AG04449 (cell line): ENCODE measurements at places on chromosomes 7 and 10.

- no peak for DNase-seq
Measured at GRCh38 chr10:31704195-31704594, 224.4 kb downstream of the ARHGAP12 start.

DNA sequence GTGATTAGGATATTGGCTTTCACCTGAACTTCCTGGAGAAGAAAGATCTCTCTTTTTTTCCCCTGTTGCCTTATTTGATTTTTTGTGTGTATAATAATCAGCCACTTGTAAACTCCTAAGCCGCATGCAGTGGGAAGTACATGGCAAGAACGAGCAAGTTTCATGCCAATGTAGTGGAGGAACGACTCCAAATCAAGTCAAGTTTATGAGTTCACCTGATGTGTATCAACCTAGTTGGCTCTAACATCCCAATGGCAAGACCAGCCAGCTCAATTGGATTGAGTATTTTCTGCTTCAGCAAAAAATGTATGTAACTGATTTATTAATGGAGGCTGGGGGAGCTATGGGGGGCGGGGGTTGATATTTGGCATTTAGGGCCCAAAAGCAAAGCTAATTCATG lies 65.5 kb upstream of the LYZL1 start:
- DNase-seq = no peak

DNA sequence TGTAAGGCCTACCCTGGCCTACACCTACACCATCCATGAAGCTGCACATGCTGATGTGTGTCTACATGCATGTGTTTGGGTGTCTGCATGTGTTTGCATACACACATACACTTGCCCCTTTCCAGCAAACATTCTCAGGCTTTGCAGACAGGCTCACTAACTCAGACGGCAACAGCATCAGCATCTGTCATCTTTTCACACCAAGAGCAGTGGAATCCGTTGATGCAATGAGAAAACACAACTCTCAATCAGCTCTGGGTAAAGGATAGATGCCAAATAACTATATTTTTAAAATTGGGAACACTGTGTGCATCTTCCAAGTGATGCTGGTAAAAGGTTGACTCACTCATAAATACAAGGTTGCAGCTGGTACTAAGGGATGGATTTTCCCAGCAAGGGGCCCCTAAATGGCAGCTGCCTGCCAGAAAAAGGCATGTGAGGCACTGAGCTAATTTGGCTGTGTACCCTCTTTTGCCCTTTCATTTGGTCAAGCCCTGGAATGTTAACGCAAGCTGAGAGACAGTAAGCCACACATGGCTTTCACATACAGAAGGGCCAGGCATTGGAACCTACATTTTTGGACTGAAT lies 296.3 kb upstream of the NPSR1 start:
- no peak for DNase-seq

DNA sequence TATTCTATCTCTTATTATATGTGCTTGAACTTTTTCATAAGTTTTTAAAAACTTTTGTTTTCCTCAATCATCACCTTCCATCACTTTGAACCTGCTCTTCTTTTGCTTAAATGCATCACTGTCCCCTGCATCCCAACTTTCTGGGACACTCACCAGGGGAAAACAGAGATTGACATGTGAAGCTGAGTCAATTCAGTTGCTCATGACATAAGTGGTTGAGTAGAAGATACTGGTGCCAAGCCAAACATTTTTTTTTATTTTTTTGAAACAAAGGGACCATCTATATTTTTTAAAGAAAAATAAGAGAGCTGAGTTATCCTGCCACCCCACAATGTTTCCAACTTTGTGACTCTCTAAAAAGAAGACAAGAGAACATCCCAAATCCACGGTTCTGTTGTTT lies 61.8 kb upstream of the AHR start:
- DNase-seq = no peak

- DNase-seq = no peak
Measured at GRCh38 chr7:22587322-22587721, 87.3 kb upstream of the STEAP1B start.

- DNase-seq = no peak
Measured at GRCh38 chr7:157650801-157651200, 314.0 kb downstream of the DNAJB6 start.

DNA sequence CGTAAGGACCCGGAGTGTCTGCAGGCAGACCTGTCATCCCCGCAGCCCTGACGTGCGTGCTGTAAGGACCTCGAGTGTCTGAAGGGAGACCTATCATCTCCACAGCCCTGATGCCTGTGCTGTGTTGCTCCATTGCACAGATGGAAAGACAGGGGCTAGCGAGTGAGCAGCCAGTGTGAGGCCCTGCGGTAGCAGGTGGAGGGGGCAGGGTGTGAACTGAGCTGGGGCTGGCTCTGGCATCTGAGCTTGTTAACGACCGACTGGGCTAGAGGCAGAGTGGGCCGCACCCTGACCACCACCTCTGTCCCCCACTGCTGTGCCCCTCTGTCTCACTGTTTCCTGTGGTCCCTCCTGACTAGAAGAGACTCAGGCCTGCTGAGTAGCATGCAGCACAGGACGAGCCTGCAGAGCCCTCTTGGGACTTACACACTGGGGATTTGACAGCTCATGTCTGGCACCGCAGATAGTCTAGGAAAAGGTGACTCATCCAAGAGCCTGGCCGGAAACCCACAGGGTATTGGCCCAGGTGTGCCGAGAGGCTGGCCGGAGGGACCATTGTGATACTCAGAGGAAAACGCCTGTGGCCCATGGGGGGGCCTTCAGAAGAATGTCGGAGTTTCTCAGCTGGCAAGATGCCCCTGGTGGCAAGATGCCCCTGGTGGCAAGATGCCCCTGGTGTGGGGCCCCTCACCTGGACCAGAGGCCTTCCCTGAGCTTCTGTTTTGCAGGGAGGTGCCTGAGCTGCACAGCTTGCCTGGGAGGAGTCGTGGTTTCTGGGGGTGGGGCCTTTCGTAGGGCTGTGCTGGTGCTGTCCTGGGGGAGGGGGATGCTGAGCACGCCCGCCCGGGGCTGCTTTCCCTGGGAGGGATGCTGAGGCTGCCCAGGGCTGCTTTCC lies 34.3 kb downstream of the INPP5A start:
- peak; percentile 60 for DNase-seq

- no peak for DNase-seq
Measured at GRCh38 chr7:94182721-94183120, 178.6 kb upstream of the BET1 start.

DNA sequence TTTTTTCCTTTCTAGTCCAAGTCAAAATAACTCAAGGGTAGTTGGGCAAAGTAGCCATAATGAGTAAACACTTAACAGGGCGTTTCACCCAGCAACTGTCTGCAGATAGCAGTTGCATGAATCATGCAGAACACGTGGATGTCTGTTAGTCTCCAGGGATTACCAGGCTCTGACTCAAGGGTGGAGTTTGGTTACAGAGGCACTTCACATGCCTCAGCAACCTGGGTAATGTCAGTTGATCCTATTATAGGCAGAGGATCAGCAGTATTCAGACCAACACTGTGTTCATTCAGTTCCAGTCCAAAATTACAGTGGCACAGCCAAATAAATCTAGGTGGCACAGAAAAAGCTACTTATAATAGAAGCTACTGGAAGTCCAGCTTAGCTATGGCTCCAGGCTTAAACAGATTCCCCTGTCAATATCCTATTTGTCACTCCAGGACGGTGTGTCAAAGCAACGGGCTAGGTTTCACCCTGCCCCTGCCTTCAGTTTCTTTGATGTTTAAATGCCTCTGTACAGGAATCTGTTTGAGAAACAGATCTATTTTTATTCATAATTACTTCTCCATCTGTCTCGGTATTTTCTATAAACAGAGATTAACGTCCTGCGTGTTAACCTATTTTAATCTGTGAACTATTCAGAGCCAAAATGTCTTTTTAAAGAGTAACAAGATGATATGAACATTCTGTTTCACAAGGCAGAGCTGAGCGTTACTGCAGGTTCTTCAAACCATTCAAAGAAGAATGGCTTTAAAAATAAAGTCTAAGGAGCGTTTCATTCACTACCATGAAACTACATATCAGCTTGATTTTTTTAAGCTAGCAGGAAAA lies 162.6 kb upstream of the AKR1E2 start:
- peak; percentile 96 for DNase-seq

- DNase-seq = no peak
Measured at GRCh38 chr7:101598422-101598985, 30.6 kb downstream of the MYL10 start.

DNA sequence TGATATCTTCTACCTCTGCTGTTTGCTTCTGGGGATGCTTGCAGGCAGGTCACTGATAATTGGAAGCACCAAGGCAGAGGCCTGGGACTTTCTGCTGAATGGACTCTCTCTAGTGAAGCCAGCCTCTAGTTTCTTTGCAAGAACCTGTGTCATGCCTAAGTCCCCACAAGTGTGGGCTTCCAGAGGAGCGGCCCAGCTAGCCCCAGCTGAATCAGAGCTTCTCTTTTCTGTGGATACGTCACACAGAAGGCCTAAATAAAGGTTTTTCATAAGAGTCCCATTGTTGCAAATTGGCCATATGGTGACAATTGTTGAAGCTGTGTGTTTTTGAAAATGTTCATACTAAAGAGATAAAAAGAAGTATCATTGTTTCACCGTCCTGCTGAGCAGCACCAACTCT lies 6.8 kb upstream of the OPALIN start:
- no peak for DNase-seq

GRCh38 chr7:140732416-140732815 lies 35.9 kb downstream of the NDUFB2 start:
- no peak for DNase-seq

GRCh38 chr7:24659505-24659904 lies 86.3 kb downstream of the PALS2 start:
- DNase-seq = no peak

DNA sequence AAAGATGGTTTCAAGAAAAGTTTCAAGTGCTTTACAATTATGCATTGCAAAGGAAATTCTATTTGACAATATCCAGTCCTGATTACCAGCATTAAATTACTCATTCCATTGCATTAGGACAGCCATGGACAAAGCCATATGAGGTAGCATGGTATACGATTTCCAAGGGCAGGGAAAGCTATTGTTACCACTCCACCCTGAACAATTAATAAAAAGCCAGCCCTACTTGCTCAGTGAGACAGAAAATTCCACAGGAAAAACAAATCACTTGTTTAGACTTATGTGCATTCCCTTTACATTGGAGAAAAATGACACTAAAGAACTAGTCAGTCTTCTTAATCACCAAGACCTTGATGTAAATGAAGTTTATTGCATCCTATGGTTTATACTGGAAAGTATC lies 5.6 kb downstream of the CD36 start:
- no peak for DNase-seq

DNA sequence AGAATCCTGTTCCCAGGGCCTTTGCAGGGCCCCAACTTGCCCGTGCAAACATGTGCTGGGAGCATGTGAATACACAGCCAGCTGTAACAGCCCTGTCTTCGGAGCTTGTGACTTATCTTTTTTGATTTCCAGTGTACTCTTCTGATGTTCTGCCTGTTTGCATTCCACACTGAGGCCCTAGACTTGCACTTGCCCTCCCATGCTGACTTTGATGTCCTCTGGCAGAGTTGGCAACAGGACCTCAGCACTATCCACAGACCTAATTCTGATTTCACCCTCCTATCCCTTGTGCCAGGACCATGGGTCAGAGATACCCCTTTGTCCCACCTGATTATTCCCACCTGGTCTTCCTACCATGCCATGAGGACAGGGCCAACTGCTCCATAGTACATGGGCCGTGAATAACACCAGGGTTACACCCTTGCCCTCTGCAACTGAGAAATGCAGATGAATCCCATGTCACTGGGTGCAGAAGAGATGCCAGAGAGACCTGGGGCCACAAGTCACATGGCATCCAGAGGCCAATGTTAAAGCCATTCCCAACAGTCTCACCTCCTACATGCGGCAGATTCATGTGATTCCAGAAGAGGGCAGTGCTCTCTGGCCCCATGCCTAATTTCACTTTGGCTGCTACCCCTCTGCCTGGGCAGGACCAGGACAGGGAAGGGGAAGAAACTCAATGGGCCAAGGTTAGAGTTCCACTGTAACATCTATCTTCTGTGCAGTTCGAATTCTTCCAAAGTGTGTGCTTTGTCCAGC lies 43.0 kb downstream of the SCRN1 start:
- no peak for DNase-seq

DNA sequence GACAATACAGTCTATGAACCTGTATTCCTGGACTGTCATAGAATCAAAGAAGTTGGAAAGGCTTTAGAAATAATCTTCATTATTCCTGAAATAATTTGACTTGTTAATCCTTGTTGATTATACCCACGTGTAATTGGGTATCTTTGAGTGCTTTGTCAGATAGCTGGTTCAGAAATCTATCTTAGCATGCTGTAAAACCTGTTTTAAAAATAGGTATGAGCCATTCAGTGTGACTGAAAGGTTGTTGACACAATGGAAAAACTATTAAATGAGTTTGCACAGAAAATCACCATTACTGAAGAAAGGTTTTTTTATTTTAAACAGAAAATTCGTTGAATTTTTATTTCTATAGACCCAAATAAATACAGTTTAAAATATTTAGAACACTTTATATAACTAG lies 38.7 kb downstream of the PHTF2 start:
- no peak for DNase-seq

- no peak for DNase-seq
Measured at GRCh38 chr7:72538856-72539255, 126.7 kb upstream of the CALN1 start.

DNA sequence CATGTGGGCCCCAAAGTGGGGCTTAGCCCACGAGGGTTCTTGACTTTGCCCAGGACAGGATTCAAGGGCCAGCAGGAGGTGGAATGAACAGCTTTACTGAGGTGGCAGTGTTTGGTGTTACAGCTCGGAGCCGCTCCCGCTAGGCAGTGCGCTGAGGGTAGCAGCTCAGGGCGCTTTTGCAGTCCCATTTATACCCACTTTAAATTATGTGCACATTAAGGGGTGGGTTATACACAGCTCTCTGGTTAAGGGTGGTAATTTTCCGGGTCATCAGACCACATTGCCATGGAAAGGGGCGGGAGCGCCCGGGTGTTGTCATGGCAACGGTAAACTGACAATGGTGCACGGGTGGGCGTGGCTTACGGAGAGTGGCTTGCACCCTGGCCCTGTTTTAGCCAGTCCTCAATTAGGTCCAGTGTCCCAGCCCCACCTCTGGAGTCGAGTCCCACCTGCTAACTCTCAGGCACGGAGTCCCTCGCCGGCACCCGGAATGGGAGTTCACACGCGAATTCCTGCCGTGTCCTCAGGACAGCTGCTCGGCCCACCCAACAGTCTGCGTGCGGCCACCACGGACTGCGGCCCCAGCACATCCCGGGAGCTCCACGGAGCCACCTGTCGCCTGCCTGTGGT lies 58.2 kb upstream of the PDGFA start:
- no peak for DNase-seq

- no peak for DNase-seq
Measured at GRCh38 chr10:45454262-45454661, 80.2 kb downstream of the ALOX5 start.

- no peak for DNase-seq
Measured at GRCh38 chr10:49749144-49749543, 13.0 kb downstream of the OGDHL start.

- DNase-seq = no peak
Measured at GRCh38 chr7:30771880-30772425, 736 bp downstream of the MINDY4 start.

DNA sequence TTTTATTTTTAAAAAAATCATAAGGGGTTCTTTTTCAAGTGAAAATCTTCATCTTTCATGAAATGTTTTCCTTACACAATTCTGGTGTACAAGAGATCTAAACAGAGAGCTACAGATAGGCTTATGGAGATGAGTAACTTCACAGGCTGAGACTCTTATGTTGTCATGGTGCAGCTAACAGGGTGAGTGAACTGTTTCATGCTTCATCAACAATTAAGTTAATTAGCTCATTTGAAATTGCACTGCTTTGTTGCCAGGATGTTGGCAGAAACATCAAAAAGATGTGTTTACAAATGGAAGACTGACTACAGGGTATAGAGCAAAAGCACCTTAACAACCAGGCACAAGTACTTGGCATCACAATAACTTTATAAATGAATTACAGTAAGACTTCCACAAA lies 230.8 kb downstream of the FOXP2 start:
- DNase-seq = no peak

- no peak for DNase-seq
Measured at GRCh38 chr10:97960269-97961056, 70.0 kb downstream of the CRTAC1 start.
